ENCODE measurements at places on chromosomes 5 and 9.

GRCh38 chr5:127806776-127807175, 103.6 kb downstream of the CCDC192 start:
- DNase-seq: no peak

- no peak for DNase-seq
These were observed 29.2 kb upstream of the RASGRF2 start for GRCh38 chr5:80930940-80931339.

- DNase-seq: no peak
These were observed 16.7 kb upstream of the SCGB3A1 start for GRCh38 chr5:180607861-180608571.

GRCh38 chr5:6705959-6706358, 7.3 kb upstream of the TENT4A start:
- DNase-seq: no peak

- DNase-seq: no peak
These were observed 17.8 kb upstream of the CCNJL start for GRCh38 chr5:160330212-160330611.

DNA sequence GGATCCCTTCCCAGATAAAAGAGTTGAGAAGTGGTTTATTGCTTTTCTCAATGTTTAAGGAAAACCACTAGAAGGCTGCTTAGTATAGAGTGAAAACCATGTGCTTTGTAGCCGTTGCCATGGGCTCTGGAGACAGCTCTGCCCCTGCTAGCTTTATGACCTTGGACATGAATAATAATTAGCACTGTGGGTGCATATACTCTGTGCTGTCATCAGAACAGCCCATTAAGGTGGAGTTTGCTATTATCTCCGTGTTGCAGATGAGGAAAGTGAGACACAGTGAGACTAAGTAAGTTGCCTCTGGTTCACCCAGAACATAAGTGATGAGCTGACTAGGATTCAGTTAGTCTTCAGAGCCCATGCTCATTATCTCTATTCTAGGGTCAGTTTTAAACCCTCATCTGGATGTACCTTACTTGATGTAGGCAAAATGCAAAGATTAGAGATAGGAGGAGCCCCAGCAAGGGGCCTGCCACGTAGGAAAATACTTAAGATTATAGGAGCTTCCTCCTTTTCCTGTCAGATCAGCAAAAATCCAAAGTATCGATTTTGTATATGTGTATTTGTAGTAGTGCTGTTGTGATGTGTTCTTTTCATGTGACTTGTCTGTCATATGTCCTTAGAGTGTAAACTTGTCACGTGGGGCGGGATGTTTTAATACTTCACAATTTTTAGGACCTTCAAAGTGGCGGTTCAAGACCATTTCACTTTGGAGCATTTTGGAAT, 102.5 kb downstream of the TLE4 start:
- DNase-seq: no peak

GRCh38 chr5:113806250-113806649, 292.8 kb downstream of the YTHDC2 start:
- DNase-seq: no peak

- DNase-seq: no peak
These were observed 219.6 kb downstream of the WDR70 start for GRCh38 chr5:37598733-37599132.

GRCh38 chr5:84028093-84028492, 307.4 kb upstream of the HAPLN1 start:
- no peak for DNase-seq

DNA sequence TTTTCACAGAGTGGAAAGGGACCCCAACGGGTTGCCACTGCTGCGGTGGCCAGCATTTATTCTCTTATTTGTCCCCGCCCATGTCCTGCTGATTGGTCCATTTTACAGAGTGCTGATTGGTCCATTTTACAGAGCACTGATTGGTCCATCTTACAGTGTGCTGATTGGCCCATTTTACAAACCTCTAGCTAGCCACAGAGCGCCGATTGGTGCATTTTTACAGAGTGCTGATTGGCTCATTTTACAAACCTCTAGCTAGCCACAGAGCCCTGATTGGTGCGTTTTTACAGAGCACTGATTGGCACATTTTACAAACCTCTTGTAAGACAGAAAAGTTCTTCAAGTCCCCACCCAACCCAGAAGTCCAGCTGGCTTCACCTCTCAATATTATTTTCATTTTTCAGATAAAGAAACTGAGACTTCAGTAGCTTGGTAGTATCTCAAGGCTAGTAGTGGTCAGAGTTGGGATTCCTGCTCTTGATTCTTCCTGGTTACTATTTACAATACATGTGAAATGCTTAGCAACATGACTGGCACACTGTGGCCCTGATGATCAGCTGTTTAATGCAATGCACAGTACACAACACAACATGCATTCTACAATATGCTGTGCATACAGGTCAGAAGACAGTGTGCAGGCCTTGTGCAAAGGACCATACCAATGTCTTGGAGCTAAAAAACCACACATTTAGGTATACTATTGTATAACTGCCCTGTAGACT, 63.6 kb upstream of the BOD1 start:
- DNase-seq: no peak

DNA sequence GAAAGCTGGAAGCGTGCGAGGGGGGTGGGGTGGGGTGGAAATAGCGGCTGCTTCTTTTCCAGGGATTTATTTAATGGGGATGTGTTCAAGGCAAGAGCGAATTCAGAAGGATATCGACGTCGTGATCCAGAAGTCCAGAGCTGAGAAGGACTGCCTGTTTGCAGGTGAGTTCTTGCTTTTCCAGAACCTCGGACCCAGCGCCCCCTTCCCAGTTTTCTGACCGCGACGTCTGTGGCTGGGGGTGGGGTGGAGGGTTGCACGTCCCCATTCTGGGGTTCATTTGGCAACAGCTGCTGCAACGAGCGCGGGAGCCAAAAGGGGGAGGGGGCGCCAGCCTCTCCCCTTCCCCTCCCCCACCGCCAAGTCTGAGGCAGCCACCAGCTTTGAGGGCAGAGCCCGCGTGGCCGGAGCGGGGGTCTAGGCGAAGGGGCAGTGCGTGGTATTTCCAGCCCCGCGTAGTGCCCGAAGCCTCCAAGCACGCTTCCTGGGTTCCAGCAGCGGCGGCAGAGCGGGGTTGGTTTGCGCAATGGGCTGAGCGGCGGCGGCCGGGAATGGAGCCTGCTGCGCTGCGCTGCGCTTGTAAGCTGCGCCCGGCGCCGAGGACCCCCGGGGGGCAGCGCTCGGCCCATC, 701 bp downstream of the PARP8 start:
- peak; percentile 75 for DNase-seq

DNA sequence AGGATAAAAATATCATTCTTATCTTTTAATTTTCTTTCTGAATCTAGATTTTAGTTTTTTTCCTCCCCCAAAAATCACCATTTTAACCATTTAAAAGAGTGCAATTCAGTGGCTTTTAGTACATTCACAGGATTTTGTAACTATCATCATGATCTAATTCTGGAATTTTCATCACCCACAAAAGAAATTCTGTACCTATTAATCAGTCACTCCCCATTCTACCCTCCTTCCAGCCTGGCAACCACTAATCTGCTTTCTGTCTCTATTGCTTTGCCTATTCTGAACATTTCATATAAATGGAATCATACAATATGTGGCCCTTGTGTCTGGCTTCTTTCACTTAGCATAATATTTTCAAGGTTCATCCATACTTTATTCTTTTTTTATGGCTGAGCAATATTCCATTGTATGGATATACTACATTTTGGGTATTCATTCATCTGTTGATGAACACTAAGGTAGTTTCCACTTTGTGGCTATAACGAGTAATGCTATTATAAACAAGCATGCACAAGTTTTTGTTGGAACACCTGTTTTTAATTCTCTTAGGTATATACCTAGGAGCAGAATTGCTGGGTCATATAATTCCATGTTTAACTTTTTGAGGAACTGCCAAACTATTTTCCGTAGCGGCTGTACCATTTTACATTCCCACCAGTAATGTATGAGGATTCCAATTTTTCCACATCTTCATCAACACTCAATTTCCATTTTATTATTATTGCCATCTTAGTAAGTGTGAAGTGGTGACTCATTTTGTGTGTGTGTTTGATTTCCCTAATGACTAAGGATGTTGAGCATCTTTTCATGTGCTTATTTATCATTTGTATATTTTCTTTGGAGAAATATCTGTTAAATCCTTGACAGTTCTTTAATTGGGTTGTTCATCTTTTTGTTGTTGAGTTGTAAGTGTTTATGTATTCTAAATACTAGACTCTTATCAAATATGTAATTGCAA, 340.3 kb downstream of the CWC27 start:
- DNase-seq: no peak

DNA sequence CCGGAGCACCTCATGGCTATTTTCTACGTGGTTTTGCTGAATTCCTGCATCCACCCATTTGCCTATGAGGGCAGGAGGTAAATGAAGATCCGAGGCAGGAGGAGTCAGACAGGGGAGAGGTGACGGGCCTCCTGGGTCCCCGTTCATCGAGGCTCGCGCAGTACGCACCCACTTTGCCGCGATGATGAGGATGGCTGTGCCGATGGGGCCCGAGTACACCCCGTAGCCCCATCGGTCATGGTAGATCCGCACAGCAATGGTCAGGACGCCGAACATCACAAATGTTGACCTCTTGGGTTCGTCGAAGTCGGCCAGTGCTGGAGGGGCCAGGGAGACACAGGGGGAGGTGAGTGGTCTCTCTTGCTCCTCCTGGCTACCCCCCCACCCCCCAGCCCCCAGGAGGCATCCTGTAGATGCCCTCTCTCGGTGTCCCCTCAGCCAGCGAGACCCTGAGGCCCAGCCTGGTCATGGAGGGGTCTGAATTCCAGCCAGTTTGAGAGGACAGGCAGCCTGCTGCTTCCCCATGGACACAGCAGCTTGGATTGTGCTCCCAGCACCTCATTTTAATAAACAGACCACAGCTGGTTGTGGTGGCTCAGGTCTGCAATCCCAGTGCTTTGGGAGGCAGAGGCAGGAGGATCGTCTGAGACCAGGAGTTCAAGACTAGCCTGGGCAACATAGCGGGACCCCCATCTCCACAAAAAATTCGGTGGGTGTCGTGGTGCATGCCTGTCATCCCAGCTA, 5.9 kb downstream of the MYMK start:
- no peak for DNase-seq

DNA sequence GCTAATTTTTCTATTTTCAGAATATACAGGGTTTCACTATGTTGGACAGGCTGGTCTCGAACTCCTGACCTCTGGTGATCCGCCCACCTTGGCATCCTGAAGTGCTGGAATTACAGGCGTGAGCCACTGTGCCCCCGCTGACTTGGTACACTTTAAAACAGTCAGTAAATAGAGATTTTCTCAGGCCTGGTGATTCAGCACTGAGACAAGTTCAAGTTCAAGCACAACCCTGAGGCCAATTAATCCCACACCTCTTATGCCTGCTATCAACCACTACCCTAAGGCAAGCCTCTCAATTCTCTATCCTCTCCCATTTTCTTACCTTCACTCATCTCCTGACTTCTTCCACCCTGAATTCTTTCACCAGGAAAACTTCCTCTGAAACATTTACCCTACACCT, 18.9 kb downstream of the MUSK start:
- no peak for DNase-seq

GRCh38 chr5:129511291-129511690, 51.2 kb downstream of the ADAMTS19 start:
- no peak for DNase-seq

GRCh38 chr9:108784998-108785397, 70.8 kb downstream of the ACTL7B start:
- DNase-seq: no peak

DNA sequence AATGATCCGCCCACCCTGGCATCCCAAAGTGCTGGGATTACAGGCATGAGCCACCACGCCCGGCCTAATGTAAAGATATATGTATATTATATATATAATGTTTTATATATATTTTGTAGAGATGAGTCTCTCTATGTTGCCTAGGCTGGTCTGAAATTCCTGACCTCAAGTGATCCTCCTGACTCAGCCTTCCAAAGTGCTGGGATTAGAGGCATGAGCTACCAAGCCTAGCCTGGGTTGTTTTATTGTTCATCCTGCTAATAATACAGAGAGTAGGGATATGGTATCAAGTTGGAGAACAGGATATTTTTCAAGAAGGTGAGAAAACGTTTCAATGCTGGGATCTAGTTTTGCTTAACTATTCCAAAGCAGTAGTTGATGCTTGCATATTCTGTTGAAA, 2.9 kb downstream of the SEC24A start:
- DNase-seq: no peak

DNA sequence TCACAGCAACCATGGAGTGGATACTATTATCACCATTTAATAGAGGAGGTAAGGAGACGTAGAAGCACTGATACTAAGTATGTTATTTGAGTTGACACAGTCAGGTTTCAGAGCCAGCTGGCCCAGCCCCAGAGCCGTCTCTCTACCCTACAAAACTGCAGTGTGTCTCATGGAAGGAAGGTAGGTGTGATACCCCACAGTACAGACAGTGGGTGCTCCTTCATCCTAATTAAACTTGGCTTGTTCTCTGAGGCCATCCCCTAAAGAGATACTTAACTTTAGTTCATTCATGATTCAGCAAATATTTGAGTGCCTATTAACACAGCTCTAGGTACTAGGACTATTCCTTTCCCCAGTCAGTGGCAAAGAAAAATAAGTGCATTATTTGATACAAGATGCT, 22.6 kb downstream of the PIP5K1B start:
- DNase-seq: no peak

GRCh38 chr9:16371306-16371705, 499.2 kb downstream of the BNC2 start:
- DNase-seq: no peak
